ENCODE measurements at places on chromosomes 2 and 18. TPM values are rescaled to one million over a fixed set of nuclear protein-coding genes. Genes with fewer than 3 reads are reported as not detected.

GRCh38 chr2:189150033-189150432 is 29.5 kb downstream of the COL5A2 start:
- DNase-seq: no peak

- no peak for DNase-seq
Observed at GRCh38 chr2:10894264-10894935, 17.3 kb upstream of the KCNF1 start.

DNA sequence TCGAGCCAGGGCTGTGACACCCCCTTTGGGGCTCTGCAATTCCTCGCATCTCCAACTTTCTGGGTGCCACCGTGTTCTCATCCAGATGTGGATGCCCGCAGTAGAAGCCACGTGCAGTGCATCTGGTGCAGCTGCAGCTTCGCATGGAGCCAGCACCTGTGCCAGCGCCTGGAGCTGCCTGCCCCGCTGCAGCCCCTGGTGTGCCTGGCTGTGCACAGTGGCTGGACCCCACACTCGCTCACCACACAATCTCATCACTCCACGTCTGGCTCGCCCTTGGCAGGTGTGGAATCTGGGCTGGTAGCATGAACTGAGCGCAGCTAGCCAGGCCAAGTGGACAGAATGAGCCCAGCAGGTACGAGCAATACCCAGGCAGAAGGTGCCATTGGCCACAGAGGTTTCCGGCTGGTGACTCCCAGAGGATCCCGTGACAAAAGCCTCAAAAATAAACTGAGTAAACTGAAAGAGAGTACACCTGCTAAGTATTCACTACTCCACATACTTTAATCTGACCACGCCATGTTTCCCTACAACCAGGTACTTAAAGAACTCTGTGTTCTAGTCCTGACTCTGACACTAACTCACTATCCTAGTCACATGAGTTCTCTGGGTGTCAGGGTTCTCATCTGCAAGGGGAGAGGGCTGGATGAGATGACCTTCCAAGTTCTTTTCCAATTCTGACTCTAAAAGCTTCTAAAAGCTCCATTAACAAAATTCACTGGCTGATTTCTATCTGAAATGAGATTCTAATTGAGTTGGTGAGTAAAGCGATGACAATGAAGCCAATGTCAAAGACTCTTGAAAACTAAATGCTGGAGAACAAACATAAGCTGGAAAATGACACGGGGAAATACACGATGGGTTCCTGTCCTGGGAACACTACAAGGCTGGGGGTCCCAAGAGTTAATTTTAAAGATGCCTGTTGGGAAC is 37.1 kb downstream of the RNF152 start:
- DNase-seq: no peak

Gene UGT1A4
- polyA plus RNA-seq: not detected

Gene TRABD2A
- polyA plus RNA-seq: 30.2 TPM

- no peak for DNase-seq
Observed at GRCh38 chr2:201260302-201260800, at the start of gene CASP8. TSS of gene CASP8 (plus strand) at chr2:201260536. CDS start at chr2:201266487, 5,951 bp downstream.

DNA sequence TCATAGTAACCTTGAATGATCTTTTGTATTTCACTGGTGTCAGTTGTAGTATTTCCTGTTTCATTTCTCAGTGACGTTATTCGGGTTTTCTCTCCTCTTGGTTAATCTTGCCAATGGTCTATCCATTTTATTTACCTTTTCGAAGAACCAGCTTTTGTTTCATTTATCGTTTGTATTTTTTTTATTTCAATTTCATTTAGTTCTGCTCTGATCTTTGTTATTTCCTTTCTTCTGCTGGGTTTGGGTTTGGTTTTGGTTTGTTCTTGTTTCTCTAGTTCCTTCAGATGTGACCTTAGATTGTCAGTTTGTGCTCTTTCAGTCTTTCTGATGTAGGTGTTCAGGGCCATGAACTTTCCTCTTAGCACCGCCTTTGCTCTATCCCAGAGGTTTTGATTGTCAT is 36.7 kb downstream of the SP140 start:
- DNase-seq: no peak

Data from AG04450 (cell line).